ENCODE measurements at places on chromosomes 3 and 15. TPM values are rescaled to one million over a fixed set of nuclear protein-coding genes. Genes with fewer than 3 reads are reported as not detected.

SPSB4 gene
- total RNA-seq: 17.2 TPM

CHRNB4 gene
- total RNA-seq: 2.6 TPM

SLC2A2 gene
- total RNA-seq: not detected

TEX55 gene
- not detected for total RNA-seq

CHST13 gene
- total RNA-seq: 5.9 TPM

FBXL2 gene
- 3.1 TPM for total RNA-seq

EAF2 gene
- 6.0 TPM for total RNA-seq

GRIP2 gene
- total RNA-seq: 6.9 TPM

CCDC39 gene
- total RNA-seq: 0.34 TPM

SH3GL3 gene
- total RNA-seq: 16.3 TPM

CPLX3 gene
- total RNA-seq: not detected

TMEM266 gene
- total RNA-seq: 2.6 TPM

HYKK gene
- 3.1 TPM for total RNA-seq

RPSA gene
- 2,661 TPM for total RNA-seq

SLC12A8 gene
- total RNA-seq: 13.7 TPM

FBXL22 gene
- total RNA-seq: 0.54 TPM

ZNF620 gene
- total RNA-seq: 20.2 TPM

GOLGA8M gene
- total RNA-seq: not detected

NTRK3 gene
- 4.6 TPM for total RNA-seq

GABRG3 gene
- 0.80 TPM for total RNA-seq

Data from H1 (cell line).